ENCODE measurements at places on chromosomes 1 and 21.

GRCh38 chr1:198520524-198521254 is 19.8 kb downstream of the ATP6V1G3 start:
- DNase-seq, result no peak

GRCh38 chr1:156645056-156645455 is 3.1 kb downstream of the BCAN start:
- no peak for DNase-seq

DNA sequence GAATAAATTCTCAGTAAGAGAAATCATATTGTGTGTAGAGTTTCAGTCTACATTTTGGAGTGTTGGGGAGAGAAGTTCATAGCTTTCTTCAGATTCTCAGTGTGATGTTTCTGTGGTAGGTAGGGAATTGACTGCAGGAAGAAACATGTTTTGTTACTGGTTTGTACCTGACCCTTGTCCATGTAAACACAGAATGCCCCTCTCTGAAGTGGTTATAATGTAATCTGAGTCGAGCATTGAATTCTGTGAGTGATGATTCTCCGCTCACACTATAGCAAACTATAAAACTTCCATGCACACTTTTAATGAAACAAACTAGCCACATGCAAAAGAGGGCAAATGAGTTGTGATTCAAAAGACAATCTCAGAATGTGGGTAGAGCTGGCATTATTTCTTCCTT is 433.2 kb downstream of the USP25 start:
- no peak for DNase-seq

DNA sequence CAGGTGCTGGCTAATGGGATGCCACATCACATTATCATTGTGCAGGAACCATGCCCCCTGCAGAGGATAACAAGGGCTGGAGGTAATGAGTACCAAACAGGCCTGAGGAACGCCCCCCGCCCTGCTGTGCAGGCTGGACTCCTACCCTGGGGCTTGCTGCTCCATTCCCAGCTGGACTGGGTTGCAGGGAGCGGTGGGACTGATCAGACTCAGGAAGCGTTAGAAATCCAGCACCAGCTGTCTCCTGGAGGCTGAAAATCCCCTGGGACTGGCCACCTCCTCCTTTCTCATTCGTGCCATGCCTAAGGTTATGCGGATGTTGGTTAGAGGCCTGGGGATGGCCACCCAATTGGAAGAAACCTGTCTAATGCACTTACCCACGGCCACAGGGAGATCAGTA is 36.9 kb upstream of the POU3F1 start:
- DNase-seq, result no peak

- DNase-seq, result no peak
Observed at GRCh38 chr1:16727190-16728111, 12.9 kb upstream of the RNU1-4 start.
